ENCODE measurements at places on chromosomes 7 and 10.
A peak's percentile ranks its signal among the peaks of the same experiment; 100 is the strongest.

GRCh38 chr7:82209179-82209747 lies 234.3 kb downstream of the CACNA2D1 start:
- no peak for DNase-seq

GRCh38 chr7:97078023-97078969 lies 39.2 kb upstream of the SDHAF3 start:
- DNase-seq: no peak

DNA sequence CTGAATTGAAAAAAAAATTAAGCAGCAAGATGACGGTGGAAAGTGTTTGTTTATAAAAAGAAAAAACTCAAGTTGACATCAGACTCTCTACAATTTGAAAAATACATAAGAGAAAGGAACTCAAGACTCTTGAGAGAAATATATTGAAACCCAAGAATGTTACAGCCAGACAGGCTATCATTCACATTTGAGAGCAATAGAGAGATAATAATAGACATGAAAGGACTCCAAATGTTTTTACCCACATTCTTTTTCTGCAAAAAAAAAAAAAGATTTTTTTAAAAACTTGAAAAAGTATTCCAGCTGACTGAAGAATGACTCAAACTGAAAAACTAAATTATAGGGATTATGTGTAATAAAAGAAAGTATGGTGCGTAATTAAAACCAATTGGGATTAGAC lies 532.4 kb downstream of the INHBA start:
- no peak for DNase-seq

- DNase-seq: no peak
These were observed 72.1 kb downstream of the INHBA start for GRCh38 chr7:41630741-41631140.

- DNase-seq: no peak
These were observed 2.6 kb downstream of the ATRNL1 start for GRCh38 chr10:115095758-115096157.

GRCh38 chr10:133226251-133226808 lies 3.7 kb upstream of the UTF1 start:
- no peak for DNase-seq

GRCh38 chr10:11576092-11576809 lies 35.2 kb downstream of the USP6NL start:
- DNase-seq: no peak

DNA sequence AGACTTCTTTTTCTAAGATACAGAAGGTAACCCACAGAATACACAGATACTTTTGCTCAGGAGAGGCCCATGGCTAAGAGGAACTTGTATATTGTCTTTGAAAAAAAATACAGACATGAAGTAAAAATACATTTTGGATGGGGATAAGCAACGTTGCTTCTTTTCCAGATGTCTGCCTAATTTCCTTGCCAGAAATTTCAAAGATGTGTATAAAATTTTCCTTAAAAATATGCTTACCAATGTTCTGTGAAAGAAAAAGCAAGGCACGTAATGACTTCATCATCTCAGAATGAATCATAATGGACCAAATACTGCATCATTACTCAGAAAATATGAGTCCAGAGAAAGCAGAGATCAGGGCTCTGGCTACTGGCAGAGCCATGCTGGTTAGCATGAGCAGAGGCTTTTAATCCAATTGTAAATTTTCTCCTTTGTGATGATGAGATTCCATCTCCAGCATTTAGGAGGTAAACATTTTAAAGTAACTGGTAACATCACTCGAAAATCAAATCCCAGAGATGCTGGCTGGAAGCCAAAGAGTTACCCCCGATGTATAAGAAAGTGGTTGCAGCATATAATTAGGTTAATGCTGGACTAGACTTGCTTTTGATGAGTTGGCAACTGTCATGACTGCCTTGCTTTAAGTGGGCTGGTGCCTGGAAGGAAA lies 272.5 kb downstream of the SEMA3A start:
- DNase-seq: no peak

GRCh38 chr10:98915911-98916310 lies 319.7 kb downstream of the HPSE2 start:
- DNase-seq: no peak

- DNase-seq: no peak
These were observed 59.7 kb downstream of the IGF2BP3 start for GRCh38 chr7:23410446-23411183.

GRCh38 chr10:48365668-48366067 lies 59.2 kb downstream of the MAPK8 start:
- no peak for DNase-seq

- DNase-seq: no peak
These were observed 125.2 kb downstream of the GNAT3 start for GRCh38 chr7:80386686-80387085.

DNA sequence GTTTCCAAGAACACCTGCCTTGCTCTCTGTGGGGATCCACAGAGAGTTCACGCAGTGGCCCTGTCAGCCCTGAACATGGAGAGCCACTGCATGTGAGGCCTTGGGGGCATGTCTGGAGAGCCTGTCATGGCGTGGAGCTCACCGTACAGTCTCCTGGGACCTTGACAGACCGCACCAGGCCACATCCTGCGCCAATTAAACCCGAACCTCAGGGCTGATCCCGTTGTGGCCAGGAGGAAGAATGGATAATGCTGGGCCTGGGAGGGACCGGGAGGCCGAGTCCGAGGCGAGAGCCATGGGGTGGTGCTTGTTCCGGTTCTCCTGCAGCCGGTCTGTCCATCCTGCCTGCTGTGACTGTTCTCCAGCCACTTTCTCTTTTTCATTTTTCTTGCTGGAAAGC lies 68.7 kb downstream of the DNAJB6 start:
- DNase-seq: no peak

GRCh38 chr7:54802841-54803240 lies 43.8 kb upstream of the SEC61G start:
- DNase-seq: no peak

DNA sequence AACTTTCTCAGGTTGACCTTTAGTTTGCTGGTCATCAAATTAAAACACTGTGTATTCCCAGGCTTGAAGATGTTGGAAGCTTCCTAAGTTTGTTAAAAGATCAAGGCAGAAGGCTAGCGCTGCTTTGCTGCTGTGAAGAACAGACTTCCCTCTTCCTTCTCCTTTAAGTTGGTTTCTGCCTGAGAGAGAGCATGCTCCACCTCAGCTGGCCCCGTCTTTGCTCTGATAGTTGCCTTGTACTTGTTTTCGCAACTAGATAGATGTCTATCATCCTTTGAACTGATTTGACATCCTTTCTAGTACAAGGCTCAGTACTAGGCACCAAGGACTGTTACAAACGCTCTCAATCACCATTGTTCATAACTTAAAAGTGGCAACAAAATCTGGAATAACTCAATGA lies 177.8 kb upstream of the MKLN1 start:
- DNase-seq: no peak

DNA sequence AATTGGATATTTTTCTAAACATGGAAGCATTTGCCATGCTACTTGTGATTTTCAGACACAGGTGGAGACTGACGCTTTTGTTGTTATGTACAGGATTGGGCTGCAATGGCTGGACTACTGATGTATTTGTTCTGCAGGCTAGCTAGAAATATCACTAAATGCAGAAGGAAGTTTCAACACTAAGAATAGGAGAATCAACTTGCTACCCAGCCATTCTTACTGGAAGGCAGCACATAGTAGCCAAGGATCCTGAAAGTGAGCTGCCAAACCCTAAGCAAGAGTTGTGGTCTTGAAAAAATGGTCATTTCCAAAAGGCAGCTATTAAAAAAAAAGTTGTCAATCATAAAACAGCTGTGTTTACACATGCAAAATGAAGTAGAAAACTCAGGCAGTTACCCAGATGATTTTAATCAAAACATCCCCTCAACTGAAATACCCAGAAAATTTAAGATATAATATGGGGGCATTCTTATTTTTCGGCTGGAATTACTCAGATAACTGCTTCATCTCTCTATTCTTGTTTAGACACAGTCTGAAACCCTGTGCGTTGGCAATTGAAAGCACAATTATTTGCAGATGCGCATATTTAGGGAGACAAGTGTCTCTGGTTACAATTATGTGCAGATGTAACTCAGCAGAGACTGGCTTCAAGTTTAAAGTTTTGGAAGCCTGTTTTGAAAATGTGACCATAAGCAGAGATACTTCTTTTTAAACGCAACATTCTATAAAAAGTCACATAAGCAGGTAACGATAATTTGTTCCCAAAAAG lies 31.2 kb downstream of the GFRA1 start:
- DNase-seq: no peak

DNA sequence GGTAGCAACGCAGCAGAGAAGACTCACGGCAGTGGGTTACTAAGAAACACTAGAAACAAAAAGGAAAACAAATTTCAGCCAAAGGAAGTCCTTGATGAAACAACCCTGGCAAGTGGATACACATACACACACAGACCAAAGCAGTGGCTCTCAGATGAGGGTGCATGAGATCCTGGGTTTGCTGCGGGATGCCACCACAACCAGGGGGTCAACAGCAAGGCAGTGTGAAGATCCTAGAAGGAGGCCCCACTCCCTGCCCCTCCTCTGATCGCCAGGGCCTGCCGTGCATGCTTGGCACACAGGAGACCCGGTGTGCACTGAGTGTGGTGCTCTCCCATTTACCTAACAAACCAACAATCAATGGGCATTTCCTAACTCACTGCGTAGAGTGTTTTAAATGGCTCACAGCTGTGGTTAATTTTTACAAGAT lies 252.3 kb upstream of the KLF14 start:
- no peak for DNase-seq

DNA sequence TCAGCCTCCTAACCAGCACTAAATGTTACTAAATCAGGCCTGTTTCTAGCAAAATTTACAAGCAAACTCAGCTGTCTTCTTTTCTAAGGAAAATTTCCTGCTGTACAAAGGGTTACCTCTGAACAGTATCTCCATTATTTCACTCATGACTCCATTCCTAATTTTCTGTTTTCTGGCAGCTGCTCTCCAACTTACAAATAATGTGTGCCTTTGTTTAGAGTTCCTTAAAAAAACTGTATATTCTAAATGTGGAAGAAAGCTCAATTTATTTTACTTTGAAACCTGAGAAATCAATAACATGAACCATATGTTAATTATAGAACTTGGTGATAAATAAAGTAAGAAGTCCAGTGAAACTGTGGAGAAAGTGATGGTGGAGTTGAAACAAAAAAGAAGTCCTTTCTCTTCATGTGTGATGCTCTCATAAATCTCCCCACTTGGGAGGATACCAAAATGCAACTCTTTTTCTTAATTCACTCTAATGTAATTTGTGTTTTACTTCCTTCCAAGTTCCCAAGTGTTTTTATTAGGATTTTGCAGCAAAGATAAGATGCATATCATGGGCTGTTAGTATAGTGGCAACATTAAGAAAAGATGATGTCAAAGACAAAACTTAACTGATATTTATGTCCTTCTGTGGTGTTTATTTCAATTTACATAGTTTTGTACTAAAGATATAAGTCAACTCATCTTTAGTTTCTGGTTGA lies 74.8 kb downstream of the CDK6 start:
- no peak for DNase-seq

- DNase-seq: no peak
These were observed 37.1 kb downstream of the SVOPL start for GRCh38 chr7:138663725-138664710.

GRCh38 chr7:122301858-122302760 lies 2.4 kb downstream of the FEZF1 start:
- no peak for DNase-seq

GRCh38 chr10:9239298-9239697 lies 1184.8 kb downstream of the GATA3 start:
- no peak for DNase-seq

GRCh38 chr7:34038816-34039470 lies 133.6 kb downstream of the BMPER start:
- DNase-seq: no peak

DNA sequence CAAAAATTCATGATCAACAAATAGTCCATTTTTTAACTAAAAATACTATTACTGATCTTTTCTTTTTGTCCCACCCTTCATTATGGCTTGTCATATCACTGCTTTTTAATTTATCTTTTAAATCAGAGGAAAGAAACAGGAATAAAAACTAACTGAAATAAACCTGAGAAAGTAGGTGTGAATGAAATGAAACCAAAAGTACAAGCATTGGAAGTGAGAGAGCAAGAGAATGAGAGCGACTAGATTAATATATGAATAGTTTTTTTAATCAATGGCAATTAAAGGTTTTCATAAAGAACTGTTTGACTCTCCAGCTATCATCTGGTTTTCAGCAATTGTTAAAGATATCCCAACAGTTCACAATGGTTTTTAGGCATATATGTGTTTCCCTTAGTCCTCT lies 137.8 kb downstream of the SPAG6 start:
- DNase-seq: no peak

DNA sequence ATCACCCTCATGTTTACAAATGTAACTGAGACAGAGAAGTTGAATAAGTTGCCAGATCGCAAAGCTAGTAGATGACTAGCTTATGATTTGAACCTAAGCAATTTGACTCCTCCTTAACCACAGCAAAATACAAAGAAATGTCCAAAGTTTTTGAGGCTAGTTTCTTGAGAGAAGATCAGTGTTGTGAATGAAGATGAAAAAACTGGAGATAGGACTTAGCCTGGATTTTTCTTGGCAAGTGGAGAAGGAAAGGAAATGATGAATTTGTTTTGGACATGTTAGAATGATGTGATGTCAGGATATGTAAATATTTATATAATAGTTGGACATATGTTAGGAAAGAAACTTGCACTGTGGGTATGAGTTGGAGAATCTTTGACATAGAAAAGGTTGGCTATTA lies 149.8 kb downstream of the LSMEM1 start:
- DNase-seq: no peak

DNA sequence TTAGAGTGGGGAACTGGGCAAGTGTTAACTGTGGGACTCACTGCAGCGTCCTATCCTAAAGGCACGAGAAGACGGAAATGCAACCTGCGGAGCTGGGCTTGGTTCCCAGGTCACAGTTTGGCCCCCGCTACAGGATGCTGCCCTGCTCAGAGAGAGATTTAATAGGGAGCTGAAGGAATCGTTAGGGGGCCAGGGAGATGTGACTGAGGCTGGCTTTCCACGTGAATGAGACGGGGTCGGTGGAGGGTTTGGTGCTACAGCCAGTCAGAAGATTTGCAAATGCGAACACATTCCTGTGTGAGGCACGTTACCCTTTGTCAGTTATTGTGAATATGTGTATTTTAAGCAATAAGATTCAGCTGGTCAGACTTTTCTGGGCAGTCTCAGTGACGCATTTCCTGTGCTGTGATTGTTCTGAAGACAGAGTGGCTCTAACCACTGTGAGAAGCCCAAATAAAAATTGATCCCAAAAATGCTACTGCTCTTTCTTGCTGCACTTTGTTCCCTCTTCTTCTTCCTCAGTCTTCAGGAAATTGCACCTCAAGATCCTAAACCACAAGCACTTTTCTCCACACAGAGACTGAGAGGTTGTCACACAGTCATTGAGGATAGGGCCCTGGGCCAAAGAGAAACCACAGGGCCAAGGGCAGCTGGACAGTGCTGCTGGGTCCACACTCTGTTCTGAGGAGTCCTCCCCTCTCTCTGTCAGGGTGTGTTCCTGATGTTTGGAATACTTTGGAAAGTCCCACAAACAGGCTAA lies 21.2 kb downstream of the CYP17A1 start:
- peak; percentile 14 for DNase-seq

DNA sequence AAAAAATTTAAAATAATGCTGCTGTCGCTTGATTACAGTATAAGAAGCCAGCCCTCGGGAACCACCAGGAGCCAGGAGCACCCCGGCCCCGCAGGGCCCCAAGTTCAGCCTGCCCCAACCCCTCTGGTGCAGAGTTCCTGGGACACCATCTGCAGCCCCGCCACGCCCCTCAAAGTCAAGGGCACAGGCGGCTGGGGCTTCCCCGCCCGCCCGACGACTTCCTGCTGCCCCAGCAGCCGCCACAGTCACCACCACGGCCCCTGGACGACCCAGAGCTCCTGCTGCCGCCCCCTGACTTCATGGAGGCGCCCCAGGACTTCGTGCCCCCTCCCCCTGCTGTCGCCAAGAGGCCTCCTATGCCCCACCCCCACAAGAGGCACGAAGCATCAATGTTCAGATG lies 103.6 kb upstream of the PDSS1 start:
- no peak for DNase-seq

- DNase-seq: no peak
These were observed 20.4 kb downstream of the GRB10 start for GRCh38 chr7:50762337-50762736.

Measured in GF-D8 (cell line).